ENCODE measurements at places on chromosomes 13 and 19.

- DNase-seq = no peak
These were observed 16.0 kb downstream of the TM6SF2 start for GRCh38 chr19:19257137-19257536.

DNA sequence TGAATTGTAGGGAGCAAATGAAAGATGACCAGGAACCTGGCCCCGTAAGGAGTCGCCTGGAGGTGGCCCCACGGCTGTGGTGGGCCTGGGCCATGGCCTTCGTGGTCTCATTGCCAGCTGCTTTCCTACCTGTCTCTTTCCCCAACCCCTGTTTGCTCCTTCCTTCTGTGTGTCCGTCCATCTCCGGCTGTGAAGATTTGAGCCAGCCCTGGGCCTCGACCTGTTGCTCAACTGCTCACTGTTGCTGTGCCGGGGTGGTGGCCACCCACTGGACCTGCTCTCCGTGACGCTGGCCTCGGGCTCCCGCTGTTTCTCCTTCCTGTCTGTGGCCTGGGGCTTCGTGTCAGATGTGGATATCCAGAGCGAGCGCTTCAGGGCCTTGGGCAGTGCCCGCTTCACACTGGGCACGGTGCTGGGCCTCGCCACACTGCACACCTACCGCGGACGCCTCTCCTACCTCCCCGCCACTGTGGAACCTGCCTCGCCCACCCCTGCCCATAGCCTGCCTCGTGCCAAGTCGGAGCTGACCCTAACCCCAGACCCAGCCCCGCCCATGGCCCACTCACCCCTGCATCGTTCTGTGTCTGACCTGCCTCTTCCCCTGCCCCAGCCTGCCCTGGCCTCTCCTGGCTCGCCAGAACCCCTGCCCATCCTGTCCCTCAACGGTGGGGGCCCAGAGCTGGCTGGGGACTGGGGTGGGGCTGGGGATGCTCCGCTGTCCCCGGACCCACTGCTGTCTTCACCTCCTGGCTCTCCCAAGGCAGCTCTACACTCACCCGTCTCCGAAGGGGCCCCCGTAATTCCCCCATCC is 8.5 kb downstream of the DBP start:
- no peak for DNase-seq

GRCh38 chr13:100396776-100397175 is 191.8 kb downstream of the GGACT start:
- DNase-seq = no peak

GRCh38 chr13:73081256-73081915 is 22.6 kb downstream of the KLF5 start:
- DNase-seq = no peak

DNA sequence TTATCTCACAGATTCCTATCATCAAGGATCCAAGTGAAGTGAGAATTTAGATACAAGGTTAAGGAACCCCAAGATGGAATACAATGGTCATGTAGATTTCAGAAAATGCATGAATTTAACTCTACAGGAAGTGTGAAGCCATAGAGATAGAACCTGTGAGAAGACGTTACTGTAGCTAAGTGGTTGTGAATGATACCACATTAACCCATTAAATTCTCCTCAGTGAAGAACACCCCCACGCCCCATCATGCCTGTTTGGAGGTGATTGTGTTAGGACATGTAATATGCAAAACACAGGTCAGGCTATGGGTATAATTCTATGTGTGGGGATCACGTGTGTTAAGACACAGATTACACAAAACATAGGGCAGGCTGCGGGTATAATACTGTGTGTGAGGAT is 1166.7 kb downstream of the EFNB2 start:
- DNase-seq = no peak

- no peak for DNase-seq
These were observed 1.4 kb upstream of the GIPC1 start for GRCh38 chr19:14497228-14497921.

Data from NCI-H1436 treated with DMSO at 0.1 percent for 48 hours (cell line).